ENCODE measurements at places on chromosomes 2 and 18. TPM values are rescaled to one million over a fixed set of nuclear protein-coding genes. Genes with fewer than 3 reads are reported as not detected.

DNA sequence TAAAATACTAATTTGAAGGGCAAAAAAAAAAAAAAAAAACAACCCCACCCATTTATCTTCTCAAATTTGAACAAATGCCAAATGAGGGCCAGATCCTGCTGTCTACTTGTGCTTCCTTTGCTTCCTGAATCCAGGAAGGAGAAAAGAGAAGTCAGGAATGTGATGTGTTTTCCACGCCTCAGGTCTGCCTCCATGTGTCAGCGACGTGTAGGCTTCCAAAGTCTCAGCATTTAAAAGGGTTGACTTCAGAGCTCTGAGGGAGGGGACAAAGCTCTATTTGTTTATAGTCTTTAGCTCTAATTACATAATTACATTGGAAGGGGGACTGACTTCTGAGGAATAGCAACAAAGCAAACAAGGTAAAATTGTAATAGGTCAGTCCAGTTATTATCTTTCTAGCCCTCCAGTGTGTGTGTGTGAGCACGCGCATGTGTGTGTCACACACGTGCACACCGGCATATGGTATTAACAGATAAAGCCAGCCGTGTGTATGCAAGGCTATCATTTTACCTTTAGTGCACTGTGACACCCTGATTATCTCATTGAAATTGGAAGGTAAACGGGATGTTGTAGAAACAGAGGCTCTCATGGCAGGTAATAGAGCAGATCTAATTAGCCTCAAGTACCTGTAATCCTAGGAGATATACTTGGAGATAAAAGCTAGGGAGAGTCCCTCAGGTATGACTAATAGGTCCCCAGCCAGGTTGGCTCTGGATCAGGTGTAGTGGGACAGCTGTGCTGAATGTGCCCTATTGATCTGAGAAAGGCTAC lies 911.4 kb upstream of the ZEB2 start:
- no peak for DNase-seq

Gene BMP10
- not detected for total RNA-seq

DNA sequence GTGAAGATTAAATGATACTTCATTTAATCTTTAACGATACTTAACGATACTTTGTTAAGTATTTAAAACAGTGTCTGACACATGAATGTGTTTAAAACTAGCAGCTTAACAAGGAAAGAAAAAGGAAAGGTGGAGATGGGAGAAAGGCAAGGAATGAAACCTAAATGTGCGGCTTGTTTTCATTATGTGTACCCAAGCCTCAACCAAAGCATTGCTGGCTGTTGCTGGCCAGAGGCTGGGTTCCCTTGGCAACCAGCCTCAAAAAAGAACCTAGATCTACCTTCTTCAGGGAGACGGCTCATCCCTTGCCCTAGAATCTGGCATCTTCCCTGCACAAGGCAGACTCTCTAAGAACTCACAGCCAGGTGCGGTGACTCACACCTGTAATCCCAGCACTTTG lies 13.8 kb upstream of the PCBP1 start:
- no peak for DNase-seq

Gene MERTK
- 11.3 TPM for total RNA-seq

GRCh38 chr2:84972207-84972783 lies 1.3 kb downstream of the KCMF1 start:
- no peak for DNase-seq

DNA sequence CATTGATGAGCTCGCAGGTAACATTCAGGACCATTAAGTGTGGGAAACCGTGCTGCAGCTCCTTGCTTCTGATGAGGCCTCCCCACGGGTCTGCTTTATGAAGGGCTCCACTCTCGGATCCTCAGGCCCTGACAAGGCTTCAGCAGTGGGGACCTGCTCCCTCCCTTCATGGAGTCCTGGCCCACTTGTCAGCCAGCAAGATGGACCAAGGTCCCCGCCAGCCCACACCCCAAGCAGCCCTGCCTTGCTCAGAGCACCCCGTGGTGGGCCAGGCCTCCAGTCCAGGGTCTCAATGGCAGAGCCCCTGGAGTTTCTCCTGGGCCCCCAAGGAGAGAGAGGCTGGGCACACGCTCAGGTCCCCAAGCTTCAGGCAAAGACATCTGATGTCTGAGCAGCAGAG lies 41.5 kb downstream of the CROCC2 start:
- DNase-seq: no peak

Gene KCNS3
- not detected for total RNA-seq
